Bronchus fibroblast of lung (primary cell): ENCODE measurements at places on chromosomes 1 and 21. TPM values are rescaled to one million over a fixed set of nuclear protein-coding genes. Genes with fewer than 3 reads are reported as not detected.

Gene PTPN7
- total RNA-seq = not detected in 2 replicates

Gene AGO4
- total RNA-seq = 3.1 and 3.2 TPM in 2 replicates

Gene ARHGAP29
- total RNA-seq = 24.2 and 29.1 TPM in 2 replicates

Gene DIO1
- total RNA-seq = not detected in 2 replicates

Gene BLACAT1
- under 0.01 TPM in 1 of 2 replicates, not detected in the other for total RNA-seq

Gene NPR1
- under 0.01 and 0.15 TPM in 2 replicates for total RNA-seq

Gene TTC34
- total RNA-seq = 0.15 and 0.17 TPM in 2 replicates

Gene C1orf226
- total RNA-seq = 0.50 and 0.59 TPM in 2 replicates
